ENCODE measurements at places on chromosomes 3 and 15.

- DNase-seq = no peak
These were observed 257.4 kb upstream of the ADAMTS9 start for GRCh38 chr3:64945171-64945729.

DNA sequence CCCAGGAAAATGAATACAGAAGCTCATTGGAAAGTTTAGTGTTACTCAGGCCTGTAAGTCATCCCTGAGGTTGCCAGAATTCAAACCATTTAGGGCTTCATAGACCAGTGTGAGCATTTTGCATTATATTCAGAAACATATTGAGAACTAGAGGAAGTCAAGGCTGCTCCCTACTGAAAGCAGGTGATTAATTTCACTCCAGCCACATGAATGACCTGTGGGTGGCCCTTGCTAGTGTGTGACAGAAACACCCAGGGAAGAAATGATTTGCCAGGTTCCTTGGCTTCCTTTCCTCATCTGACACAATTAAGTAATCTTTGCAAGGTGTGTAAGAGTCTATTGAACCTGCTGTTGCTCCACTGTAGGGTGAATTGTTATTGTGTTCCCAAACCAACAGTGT lies 61.8 kb downstream of the GAP43 start:
- DNase-seq = no peak

- no peak for DNase-seq
These were observed 51.0 kb upstream of the ATOSA start for GRCh38 chr15:52730173-52730572.

DNA sequence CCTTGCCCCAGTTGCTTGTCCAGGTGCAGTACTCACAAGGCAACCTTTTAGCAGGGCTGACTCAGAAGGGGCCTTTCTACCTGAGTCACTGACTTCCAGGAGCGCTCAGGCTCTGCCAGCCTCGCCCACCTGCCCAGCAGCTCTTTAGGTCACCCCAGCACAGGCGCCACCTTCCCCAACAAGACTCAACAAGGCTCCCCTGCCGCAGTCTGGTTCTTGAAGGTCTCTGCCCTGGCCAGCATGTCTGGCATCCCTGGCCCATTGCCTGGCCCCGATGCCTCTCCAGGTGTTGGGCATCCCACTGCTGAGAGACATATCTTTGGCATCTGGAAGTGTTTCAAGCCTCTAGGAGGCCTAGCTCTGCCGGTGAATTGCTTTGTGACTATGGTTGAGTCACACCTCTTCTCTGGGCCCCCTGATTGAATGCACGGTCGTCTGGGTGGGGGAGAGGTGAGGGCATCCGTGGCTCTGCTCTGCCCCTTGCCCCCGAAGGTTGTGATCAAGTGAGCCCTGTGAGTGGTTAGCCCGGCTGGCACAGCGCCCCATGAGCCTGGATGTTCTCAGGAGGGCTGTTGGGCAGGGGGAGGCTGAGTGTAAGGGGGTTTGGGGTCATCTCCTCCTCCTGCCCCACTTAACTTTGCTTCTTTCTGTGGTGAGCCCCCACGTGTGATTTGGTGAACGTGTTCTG lies 21.6 kb downstream of the SNX33 start:
- DNase-seq = no peak

DNA sequence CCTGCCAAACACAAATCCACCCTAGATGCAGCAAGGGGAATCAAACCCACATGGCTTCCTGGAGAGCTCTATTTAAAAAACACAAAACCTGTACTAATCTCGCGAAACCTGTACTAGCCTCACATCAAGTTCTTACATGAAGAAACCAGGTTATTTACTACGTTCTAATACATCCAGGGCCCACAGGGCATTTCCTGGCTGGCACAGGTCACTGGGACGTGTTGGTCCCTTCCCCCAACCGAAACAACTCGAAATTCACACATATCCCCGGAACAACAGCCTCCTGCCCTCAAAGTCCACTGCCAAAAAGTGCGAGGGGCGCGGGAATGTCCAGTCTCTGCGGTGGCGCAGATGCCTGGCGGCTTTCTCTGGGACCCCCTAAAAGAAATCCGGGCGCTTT lies 955 bp downstream of the CDCP1 start:
- no peak for DNase-seq

- no peak for DNase-seq
These were observed 23.7 kb upstream of the STRIT1 start for GRCh38 chr3:155317211-155317610.

GRCh38 chr3:71580636-71581456 lies 2.7 kb downstream of the FOXP1 start:
- no peak for DNase-seq

DNA sequence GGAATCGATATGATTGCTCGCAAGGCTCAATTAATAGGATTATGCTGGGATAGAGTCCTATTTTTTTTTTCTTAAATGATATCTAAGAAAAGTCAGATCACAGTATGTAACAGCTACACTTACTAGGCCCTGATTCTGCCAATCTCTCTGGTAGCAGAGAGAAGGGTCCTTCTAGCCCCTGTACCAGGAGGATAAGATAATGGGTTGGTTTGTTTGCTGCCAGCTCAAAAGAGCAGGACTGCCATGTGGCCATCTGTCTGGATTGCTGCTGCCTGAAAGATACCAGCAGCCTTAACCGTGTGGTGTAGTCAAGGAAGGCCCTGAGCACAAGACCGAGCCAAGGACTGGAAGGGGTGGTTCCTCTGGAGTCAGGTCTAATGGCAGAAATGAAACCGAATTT lies 236.4 kb downstream of the KLF13 start:
- no peak for DNase-seq
